ENCODE measurements at places on chromosomes 16 and 17.

DNA sequence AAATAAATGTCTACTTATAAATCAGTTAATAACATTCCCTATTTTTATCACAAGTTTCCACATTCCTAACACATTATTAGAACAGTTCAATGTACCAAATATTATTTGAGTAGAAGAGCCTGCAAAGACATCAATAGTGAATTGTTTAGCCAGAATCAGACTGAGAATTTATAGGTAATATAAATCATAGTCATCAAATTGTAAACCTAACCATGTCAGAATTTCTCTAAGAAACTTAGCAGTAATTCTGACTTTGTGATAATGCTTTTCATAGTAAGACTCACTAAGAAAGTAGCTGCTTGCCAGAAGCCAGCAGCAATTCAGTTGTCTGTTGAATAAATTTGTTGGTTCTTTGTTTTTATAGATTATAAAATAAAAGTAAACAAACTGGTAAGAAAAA, 111.3 kb downstream of the USP32 start:
- no peak for DNase-seq

GRCh38 chr16:66292241-66292935, 74.1 kb upstream of the CDH5 start:
- no peak for DNase-seq

- DNase-seq: peak; percentile 82
Observed at GRCh38 chr17:62804822-62805221, 3.3 kb downstream of the MARCHF10 start.

GRCh38 chr17:35568561-35568960, 7.9 kb upstream of the SLFN14 start:
- DNase-seq: peak; percentile 49

DNA sequence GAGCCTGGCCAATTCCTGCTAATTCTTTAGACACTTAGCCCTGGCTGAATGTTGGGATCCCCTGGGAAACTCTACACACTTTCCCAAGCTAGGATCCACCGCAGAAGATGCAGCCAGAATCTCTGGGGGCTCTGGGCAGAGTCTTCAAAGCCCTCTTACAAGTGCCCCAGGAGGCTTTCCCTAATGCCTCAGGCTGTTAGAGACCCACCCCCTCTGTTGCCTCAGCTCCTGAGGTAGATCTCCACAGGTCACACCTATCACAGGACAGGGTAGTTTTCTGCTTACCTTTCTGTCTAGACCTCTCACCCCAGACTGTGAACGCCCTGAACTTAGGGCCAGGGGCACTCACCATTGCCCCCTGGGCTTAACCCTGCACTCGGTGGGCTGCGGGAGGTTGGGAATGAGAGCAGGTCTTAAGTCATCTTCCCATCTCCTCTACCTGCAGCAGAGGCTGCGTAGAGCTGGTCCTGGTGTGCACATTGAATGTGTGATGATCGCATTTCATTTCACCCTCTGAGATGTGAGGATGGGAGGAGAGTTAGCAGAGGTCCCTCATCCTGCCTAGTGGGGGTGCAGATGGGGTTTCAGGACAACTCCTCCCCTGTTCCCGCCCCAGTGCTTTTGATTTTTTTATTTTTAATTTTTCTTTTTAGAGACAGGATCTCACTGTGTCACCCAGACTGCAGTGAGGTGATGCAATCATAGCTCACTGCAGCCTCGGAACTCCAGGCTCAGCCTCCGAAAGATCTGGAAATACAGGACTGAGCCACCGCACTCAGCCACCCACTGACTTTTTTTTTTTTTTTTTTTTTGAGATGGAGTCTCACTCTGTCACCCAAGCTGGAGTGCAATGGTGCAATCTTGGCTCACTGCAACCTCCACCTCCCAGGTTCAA, 89.0 kb upstream of the LHX1 start:
- DNase-seq: no peak

- no peak for DNase-seq
Observed at GRCh38 chr16:87735270-87736007, 30.3 kb downstream of the KLHDC4 start.

GRCh38 chr17:77604301-77604972, 354.1 kb upstream of the TNRC6C start:
- no peak for DNase-seq

DNA sequence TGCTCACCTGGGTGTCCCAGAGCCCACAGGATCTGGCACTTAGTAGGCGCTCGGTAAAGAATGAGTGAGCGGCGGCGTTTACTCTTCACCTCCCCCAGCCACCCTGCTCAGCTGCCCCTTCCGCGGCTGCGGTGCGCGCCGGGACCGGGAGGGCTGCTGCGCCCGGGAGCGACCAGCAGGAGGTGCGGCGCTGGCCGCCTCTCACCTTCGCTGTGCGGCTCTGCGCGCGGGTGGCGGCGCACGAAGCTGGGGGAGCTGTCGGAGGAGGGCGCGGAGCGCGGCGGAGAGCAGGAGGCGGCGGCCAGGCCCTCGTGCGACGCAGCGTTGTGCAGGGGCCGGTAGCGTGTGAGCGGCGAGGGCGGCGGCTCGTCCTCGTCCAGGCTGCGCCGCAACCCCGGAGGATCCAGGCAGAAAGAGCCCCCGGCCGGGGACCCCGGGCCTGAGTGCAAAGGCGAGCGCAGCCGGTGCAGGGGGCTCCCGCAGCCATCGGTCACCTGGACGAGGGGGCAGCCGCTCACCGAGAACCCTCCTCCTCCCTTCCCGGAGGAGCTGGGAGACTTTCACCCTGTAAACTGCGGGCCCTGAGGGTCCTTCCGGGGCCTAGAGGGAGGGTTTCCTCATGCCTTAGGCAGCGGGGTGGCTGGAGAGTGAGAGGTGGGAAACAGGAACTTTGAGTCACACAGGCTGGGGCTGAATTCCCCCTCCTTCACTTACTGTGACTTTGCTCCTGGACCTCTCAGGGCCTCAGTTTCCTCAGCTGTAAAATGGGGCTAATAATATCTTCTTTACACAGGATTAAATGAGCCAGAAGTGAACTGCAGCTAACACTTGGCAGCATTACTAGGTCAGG, 12.5 kb downstream of the SAMD14 start:
- peak; percentile 63 for DNase-seq

DNA sequence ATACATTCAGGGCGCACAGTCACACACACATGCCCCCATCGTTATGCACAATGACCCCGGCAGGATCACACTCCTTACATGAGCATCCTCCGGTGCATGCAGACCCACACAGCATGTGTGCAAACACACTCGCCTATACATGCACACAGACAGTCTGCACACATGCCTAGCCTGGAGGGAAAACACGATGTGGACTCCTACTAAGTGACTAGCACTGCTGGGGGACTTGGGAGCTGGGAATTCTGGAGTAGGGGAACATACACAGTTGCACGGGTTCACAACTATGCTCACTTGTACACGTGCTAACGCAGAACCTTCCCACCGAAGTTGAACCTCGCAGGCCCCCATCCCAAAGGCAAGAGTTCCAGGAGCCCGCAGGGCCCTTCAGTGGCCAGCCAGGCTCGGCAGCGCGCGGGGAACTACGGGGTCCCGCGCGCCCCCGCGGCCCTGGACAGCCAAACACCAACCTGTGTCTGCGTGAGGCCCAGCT, 2.0 kb downstream of the DLX3 start:
- no peak for DNase-seq

GRCh38 chr16:12917653-12918052, 16.3 kb downstream of the SHISA9 start:
- peak; percentile 12 for DNase-seq

- no peak for DNase-seq
Observed at GRCh38 chr16:3007059-3007956, 5.4 kb upstream of the CLDN9 start.

DNA sequence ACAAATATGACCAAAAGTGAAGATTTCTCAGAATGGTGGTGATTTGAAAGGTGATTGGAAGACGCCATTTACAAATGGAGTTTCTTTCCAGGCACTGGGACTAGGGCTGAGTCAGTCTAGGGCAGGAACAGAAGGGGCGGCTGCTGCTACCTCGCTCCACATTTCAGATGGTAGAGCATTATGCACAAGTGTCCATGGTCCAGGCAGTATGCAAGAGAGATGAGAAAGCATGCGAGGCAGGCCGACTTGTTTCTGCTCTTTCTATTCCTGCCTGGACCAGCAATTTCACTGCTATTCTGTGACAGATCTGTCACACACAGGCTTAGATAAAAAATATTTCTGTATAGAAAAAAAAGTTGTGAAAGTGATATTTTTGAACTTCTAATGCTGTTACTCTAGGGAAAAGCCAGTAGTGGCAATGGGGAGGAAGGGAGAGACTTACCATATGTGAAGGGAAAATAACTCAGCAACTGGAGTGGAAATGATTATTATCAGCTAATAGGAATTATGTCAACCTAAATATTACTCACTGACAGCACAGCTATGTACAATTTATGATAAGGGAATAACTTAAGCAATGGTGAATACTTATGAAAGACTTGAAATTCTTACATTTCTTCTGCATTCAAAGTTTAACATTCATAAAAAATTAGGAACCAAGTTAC, 134.7 kb upstream of the NETO2 start:
- no peak for DNase-seq

- no peak for DNase-seq
Observed at GRCh38 chr16:87851141-87851587, 18.1 kb downstream of the SLC7A5 start.

DNA sequence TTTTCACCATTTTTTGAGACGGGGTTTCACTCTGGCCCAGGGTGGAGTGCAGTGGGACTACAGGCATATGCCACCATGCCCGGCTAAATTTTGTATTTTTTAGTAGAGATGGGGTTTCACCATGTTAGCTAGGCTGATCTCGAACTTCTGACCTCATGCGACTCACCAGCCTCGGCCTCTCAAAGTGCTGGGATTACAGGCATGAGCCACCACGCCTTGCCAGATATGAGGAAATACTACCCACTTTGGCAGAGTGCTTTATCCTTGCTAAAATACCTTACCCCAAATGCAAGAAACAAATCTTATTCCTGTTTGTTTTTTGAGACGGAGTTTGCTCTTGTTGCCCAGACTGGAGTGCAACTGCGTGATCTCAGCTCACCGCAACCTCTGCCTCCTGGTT, 62.9 kb upstream of the MGAT5B start:
- peak; percentile 46 for DNase-seq

GRCh38 chr17:31699281-31699680, 159.8 kb downstream of the COPRS start:
- DNase-seq: no peak

Data from fibroblast of skin of right biceps (primary cell).